ENCODE measurements at places on chromosomes 7 and 10. TPM values are rescaled to one million over a fixed set of nuclear protein-coding genes. Genes with fewer than 3 reads are reported as not detected.
A peak's percentile ranks its signal among the peaks of the same experiment; 100 is the strongest.

DNA sequence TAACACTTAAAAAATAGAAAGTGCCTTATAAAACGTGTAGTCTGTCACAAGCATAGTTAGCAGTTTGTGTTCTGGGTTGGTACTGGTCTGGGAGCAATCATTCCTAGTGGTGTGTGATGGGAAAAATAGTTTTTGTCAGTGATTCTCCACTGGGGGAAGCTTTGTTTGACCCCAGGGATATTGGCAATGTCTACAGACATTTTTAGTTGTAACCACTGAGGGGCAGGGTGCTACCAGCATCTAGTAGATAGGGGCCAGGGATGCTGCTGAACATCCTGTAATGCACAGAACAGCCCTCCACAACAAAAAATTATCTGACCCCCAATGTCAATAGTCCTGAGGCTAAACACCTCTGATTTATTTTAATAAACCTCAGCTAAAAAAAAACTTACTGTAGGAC lies 51.6 kb upstream of the CREB5 start:
- DNase-seq: no peak

GRCh38 chr7:91945476-91945875 lies 4.8 kb downstream of the AKAP9 start:
- no peak for DNase-seq

- no peak for DNase-seq
Measured at GRCh38 chr7:33624215-33624614, 281.1 kb upstream of the BMPER start.

DNA sequence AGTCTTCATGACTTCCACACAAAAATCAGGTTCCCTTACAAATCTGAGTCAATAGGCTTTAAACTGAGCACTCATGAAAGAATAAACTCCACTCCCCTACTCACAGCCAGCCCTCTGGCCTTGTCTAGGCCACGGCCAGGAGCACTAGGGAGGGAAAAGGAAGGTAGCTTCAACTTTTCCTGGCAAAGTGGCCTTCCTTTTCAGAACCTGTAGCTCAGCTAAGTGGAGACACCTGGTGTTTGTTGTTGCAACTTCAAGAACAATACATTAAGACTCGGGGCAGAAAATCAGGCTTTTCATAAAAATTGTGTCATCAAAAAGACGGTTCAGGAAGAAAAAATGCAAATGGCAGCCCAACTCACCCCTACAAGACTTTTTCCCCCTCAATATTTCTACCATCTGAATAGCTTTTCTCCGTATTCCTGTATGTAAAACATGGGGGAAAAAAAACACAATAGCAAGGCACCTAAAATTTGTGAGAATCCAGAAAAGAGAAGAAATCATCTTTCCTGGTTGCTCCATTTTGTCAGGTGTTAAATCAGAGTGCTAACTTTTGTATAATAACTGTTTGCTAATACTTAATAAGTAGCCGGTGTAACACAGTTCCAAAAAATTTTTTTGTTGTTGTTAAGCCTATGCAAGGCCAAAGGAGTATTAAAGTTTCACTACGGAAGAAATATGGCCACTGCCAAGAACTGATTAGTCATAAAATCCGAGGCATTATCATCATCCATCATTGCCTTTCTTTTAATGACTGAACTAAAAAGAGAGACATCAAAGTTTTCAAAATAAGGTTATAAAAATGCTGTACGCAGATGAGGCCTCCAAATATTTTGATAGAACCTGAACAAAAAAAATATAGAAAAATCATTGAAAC lies 66.2 kb upstream of the ARID5B start:
- DNase-seq: peak; percentile 8

DNA sequence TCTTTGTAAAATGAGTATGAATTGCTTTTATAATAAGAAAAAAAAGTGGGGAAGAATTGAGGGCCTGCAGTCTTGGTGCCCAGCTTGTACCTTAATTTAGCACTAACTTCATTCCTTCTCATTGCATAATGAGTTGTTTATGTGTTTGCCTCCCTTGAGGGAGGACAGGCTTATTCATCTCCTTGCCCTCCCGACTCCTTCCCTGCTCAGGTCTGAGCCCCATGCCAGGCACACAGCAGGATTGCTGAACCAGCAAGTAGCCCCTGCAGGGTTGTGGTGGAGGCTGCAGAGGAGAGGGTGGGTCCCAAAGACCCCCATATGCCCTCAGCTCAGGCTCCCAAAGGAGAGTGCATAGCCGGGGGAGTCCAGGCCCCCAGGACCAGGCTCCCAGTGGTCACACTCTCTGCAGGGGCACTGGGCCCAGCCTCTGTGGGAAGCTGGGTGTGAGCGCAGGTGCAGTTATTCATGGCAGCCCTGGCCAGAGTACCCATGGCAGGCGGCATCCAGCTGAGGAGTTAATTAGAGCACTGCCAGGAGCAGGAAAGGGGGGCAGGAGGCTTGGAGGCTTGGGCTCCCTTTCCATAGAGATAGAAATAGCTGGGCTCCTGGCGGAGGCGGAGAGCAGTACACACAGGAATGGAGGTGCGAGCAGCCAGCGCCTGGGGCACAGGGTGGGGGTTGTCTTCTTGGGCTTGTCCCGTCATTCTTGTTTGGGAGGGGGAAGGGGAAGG lies 28.2 kb upstream of the GOLGA7B start:
- DNase-seq: no peak

Gene HOXA7
- total RNA-seq: not detected

Gene INHBA
- not detected for total RNA-seq

All from activated naive CD4-positive, alpha-beta T cell treated with anti-CD3 and anti-CD28 coated beads for 36 hours (primary cell).